ENCODE measurements at places on chromosomes 5 and 9.

DNA sequence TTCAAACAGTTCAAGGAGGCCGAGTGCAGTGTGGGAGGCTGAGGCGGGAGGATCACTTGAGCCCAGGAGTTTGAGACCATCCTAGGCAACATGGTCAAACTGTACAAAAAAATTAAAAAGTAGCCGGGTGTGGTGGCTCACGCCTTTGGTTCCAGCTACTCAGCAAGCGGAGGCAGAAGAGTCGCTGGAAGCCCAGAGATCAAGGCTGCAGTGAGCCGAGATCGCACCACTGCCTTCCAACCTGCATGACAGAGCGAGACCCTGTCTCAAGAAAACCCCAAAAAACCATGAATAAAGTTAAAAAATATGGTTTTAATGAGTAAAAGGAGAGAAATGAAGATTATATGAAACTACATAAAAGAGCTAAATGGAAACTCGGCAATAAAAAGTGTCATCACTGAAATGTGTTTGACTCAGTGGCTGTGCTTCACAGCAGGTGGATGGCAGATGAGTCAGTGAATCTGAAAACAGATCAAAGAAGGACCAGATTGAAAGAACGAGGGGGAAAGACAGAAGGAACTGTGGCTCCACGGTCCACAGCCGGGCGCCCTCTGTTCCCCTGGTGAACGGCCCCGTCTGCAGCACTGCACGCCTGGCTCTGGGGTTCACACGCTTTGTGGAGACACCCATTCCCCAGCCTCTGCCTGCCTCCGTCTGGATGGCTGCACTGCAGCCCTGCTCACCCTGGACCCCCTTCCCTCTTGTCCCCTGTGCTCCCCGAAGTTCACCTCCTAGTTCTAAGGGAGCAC lies 25.1 kb downstream of the EXD3 start:
- no peak for DNase-seq

DNA sequence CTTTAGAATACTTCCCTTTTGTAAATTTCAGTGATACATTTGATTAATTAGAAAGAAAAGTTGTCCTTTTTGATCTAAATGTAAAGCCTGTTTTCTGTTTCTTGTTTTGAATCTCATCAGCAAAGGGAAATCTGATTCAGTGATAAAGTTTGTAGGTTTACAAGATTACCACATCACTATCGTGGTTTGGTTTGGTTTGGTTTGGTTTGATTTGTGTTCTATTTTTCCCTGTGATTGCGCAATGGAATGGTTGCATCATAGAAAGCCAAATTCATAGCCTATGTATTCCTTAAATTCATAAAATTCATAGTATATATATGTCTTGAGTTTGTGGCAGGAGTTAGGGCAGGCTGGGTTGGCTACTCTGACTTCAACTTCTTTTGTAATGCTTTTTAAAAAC lies 15.2 kb downstream of the SRFBP1 start:
- no peak for DNase-seq

DNA sequence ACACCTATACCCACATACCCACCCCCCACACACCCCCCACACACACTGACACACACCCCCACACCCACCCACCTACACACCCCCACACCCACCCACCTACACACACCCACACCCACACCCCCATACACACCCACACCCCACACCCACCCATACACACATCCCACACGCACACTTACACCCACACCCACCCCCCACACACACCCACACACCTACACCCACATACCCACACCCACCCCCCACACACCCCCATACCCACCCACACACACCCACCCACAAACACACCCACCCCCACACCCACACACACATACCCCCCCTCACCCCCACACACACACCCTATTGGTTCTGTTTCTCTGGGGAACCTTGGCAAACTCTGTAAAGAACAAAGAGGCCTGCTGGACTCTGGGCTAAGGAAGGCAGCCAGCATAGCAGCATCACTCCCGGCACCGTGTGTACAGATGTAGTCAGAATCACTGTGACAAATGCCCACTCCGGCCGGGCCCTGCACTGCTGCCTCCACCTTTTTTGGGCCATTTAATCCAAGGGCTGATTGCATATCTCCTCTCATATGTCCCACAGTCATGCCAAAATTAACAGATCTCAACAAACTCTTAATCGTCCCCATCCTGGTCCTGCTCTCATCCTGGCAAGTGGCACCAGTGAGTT lies 42.3 kb downstream of the COL23A1 start:
- peak; percentile 33 for DNase-seq

DNA sequence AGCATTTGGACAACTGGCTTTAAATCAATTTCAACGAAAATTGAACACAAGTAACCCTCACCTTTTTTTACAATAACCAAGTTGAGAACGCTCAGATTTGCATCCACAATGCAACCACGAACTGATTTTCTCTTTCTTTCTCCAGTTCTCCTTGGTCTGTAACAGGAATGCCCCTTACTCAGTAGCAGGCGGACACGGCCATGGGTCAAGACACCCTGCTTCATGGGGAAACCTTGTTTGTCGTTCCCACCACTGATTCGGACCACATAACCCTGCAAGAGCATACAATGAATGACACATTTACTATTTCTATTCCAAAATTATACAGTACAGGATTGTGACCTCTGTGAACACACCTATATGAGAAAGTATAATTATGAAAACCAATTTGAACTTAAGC lies 1.4 kb downstream of the RPS6 start:
- no peak for DNase-seq

GRCh38 chr5:6743161-6743560 lies 29.9 kb downstream of the TENT4A start:
- peak; percentile 67 for DNase-seq

GRCh38 chr9:80957801-80958200 lies 731.5 kb downstream of the TLE1 start:
- DNase-seq = no peak

GRCh38 chr5:73370640-73371583 lies 77.7 kb downstream of the FOXD1 start:
- DNase-seq = no peak

DNA sequence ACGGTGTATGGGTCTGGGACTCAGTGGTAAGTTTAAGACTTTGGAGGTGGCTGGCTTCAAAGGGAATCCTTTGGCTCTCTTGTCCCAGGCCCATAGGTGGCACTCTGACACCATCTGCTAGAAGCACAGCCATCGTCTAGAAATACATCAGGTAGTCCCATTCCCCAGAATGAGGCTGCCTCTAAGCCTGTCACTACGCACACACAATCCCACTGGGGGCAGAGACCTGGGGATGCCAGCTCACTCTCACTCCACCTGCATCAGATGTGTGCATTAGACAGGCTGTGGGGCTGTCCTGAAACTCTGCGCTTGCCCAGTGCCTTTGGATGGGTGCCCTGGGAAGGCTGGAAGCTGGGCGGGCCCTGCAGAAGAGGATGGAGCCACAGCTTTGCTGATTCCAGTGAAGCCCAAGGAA lies 127.5 kb upstream of the PANK3 start:
- no peak for DNase-seq

- DNase-seq = no peak
Measured at GRCh38 chr5:116553366-116553765, 21.3 kb downstream of the SEMA6A start.

- no peak for DNase-seq
Measured at GRCh38 chr5:61463596-61463995, 131.5 kb downstream of the ZSWIM6 start.

- DNase-seq = peak; percentile 77
Measured at GRCh38 chr9:124448019-124448418, 2.2 kb upstream of the ADGRD2 start.

GRCh38 chr9:7117676-7118561 lies 360.1 kb downstream of the KDM4C start:
- DNase-seq = no peak

GRCh38 chr9:105975886-105976645 lies 281.7 kb downstream of the TMEM38B start:
- no peak for DNase-seq

DNA sequence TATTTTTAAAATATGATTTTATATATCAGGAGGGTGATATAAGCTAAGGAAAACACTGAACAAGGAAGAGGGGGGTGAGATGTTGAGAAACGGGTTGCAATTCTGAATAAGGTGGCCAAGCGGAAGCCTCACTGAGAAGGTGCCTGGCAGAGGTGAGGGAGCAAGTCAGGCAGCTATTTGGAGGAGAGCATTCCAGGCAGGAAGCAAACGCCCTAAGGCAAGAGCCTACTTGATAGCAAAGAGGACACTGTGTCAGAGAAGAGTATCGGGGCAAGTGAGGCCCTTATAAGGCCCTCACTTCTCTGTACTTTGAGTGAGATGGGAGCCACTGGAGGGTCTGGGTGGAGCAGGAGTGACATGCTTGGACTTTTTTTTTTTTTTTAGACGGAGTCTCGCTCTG lies 8.0 kb upstream of the CTNNA1 start:
- DNase-seq = peak; percentile 39

DNA sequence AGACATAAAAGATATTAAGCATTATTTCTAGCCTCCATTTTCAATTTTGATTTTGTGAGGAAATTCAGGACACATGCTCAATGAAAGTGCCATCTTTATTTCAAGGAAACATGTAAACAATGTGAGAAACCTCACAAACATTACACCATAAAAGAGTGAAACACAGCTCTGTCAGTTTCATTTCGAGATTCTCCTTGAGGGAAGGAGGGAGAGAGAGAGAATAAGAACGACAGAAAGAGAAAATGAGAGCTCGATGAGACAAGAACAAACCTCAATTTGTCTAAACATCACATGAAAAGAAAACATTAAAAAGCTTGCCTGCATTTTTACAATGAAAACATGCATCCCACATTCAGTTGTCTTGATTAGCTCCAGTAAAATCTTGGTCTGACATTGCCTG lies 553.5 kb upstream of the MEF2C start:
- DNase-seq = no peak

DNA sequence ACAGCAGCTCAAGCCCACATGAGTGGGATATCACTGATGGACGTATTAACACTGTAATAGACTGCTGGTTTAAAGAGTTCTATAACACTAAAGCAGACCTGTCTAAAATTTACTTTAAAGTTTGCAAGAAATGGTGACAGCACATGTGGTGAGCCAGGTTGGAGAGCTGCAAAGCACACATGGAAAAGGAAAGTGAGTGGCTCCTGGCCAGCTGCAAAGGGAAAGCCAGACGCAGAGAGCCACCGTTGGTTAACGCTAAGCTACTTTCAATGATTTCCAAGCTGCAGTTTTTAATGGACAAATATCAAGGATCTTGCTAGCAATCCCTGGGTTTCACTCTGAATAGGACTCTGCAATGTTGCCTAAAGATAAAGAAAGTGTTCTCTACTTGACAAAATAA lies 89.9 kb downstream of the CTNND2 start:
- no peak for DNase-seq

- no peak for DNase-seq
Measured at GRCh38 chr9:78235256-78235761, 566 bp upstream of the CEP78 start.

DNA sequence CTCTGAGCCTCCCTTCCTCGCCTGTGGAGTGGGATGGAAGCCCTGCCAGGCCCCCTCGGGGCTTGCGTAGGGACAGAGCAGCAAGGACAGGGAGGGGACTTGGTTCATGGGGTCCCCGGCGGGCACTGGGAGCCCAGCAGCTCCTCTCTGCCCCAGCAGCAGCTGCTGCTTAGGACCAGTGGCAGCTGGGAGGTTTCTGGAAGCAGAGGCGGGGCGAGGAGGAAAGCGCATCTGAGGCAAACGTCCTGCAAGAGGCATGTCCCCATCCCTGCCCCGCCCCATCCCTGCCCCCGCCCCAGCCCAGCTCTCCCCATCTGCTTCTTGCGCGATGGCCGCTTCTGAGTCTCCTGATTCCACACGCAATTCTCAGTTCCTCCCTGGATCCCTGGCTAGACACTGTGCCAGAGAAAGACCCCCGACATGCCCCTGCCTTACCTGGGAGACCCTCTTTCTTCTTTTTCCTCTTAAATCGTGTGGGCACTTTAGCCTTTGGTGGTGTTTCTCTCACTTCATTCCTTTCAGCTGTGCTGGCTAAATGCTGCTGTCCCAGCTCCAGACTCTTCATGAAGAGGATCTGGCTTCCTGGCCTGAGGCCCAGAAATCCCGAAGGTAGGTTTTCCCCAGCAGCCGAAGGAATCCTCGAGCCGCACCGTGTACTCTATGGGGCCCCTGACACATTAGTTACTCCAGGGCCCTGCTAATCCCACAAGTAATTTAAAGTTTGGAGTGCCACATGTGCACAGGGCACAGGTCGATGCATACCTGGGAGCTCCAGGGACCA lies 4.4 kb upstream of the OR2S2 start:
- DNase-seq = no peak

- DNase-seq = no peak
Measured at GRCh38 chr9:121067640-121068039, 7.1 kb upstream of the CNTRL start.

DNA sequence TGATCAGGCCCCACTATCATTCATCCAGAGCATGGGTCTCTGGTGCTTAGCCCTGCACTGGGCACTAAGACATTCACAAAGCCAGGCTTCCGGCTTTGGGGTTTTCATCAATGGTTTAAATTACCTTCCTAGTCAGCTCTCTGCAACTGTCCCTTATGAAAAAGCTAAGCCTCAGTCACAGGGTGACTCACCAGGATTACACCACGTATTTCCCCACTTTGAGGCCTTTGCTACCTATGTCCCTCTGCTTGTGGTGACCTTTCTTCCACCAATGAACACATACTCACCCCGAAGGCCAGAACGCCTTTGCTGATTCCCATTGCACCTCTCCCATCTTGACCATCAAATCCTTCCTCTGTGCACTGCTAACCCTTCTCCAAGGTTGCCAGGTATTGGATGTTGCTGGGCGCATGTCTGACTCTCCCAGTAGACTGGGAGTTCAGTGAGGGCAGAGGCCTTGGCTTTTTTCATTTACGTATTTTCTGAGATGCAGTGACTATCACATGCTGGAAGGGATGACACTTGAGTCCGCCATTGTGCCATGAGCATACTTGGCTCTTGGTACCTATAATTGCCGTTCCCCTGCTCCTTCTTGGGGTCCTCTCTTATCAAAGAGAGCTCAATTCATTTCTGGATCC lies 58.7 kb upstream of the TNFSF8 start:
- DNase-seq = no peak

Data from spleen (tissue), 13 donors.